ENCODE measurements at places on chromosomes 7 and 10. TPM values are rescaled to one million over a fixed set of nuclear protein-coding genes. Genes with fewer than 3 reads are reported as not detected.

ATP6V0E2 gene
- 24.8 TPM for total RNA-seq

NFE2L3 gene
- total RNA-seq = 11.2 TPM

GIMAP5 gene
- 183 TPM for total RNA-seq

POP7 gene
- total RNA-seq = 17.2 TPM

WNT8B gene
- total RNA-seq = not detected

PRKG1 gene
- 8.6 TPM for total RNA-seq

VWC2 gene
- 0.11 TPM for total RNA-seq

APBB1IP gene
- total RNA-seq = 98.0 TPM

DNA sequence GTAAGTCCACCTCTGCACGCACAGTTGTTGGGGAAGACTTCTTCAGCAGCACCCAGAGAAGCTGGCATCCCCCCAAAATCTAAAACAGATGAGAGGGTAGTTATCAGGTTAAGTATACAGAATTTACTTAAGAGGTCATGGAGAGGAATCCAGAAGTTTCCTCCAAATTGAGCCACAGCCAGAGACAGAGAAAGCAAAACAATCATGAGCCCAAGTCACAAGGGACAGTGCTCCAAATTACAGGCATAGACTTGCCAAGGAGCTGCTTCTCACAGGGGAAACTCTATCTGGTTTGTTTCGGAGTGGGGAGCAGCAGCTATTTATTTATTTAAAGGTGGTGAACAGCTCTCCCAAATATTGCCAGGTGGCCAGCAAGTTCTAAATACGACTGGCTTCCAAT lies 308.4 kb downstream of the SKIDA1 start:
- no peak for DNase-seq

GRCh38 chr7:22016507-22016906 lies 70.8 kb upstream of the CDCA7L start:
- no peak for DNase-seq

- DNase-seq = no peak
These were observed 31.1 kb downstream of the TAX1BP1 start for GRCh38 chr7:27771111-27771510.

- no peak for DNase-seq
These were observed 4.7 kb downstream of the CRCP start for GRCh38 chr7:66119245-66119850.

DNA sequence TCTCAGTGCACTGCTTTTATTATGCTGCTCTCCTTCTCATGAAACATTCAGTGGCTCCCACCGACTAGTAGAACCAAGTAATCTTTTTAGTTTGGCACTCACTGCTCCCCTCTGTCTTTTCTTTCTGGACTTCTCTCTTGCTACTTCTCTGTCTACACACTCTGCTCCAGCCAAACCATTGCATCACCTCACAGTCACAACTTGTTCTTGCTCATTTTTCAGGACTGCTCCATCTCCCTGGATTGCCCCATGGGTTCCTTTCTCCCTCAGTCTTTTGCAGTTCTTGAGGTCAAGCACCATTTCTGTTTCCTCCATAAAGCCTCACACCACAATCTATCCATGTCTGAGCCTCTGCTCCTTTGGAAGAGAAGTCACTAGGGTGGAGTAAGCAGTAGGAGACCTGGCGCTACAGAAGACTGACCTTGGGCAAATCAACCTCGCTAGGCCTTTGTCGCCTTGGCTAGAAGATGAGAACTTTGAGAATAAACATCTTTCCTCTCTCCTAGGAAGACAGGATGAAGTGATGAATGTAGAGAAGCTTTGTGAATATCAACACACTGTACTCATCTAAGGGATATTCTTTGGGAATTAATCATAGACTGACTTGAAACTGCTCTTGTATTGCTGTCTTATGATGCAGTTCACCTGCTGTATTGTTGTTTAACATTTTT lies 186.2 kb downstream of the LRMDA start:
- no peak for DNase-seq

DNA sequence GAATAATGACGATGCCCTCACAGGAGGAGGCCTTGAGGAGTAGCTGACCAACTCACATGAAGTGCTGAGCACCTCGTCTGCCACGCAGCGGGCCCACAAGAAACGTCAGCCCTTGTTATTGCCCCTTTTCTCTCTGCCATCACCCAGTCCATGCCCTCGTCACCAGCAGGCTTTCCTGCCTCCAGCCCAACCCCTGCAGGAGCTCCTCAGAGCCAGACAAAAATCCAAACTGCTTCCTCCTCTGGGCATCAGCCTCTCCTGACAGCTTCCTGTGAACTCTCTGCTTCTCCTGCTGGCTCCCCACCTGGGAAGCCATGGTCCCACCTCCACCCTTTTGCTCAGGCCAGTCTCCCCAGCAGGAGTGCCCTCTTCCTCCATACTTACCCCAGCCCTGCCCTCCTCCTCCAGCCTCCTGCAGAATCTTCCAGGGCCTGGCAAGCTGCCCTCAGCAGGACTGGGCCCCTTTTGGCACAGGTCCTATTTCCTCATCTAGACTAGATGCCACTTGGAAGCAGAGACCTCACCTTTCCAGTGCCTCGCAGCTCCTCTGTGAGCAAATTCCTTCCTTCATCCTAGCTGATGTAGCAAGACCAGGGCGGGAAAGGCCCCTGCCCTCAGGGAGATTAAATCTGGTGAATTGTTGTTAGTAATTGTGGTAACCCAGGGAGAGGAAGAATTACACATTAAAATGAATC lies 115.1 kb downstream of the C10orf105 start:
- DNase-seq = no peak

DNA sequence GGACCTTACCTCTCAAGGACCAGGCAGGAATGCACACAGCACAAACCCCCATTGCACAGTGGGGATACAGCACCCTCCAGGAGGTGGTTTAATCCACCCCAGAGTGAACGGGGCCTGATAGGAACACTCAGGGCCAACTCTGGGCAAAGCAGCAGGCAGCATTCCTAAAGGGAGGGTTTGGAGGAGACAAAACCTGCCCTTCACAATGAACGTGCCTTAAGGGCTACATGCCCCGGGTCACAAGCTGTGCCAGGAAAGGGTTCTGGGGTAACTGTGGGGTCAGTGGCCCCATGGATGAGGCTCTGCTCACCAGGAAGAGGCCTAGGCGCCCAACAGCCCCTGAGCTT lies 1.1 kb downstream of the GPRIN2 start:
- DNase-seq = no peak

GRCh38 chr7:50554431-50555322 lies 10.5 kb downstream of the DDC start:
- no peak for DNase-seq

DNA sequence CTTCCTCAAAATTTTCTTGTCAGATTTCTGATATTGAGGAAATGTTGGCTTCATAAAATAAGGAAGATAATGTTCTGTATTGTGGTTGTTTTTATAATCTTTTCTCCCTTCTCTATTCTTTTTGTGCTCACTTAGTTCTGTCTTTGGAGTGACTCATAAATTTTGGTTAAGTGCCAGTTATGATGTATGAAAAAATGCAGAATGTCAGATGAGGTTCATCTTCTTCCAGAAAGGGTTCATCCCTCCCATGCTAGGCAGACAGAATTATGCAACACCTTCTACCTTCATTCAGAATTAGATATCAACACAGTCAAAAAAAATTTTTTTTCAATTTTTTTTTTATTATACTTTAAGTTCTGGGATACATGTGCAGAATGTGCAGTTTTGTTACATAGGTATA lies 36.6 kb upstream of the CYP2C19 start:
- DNase-seq = no peak

DNA sequence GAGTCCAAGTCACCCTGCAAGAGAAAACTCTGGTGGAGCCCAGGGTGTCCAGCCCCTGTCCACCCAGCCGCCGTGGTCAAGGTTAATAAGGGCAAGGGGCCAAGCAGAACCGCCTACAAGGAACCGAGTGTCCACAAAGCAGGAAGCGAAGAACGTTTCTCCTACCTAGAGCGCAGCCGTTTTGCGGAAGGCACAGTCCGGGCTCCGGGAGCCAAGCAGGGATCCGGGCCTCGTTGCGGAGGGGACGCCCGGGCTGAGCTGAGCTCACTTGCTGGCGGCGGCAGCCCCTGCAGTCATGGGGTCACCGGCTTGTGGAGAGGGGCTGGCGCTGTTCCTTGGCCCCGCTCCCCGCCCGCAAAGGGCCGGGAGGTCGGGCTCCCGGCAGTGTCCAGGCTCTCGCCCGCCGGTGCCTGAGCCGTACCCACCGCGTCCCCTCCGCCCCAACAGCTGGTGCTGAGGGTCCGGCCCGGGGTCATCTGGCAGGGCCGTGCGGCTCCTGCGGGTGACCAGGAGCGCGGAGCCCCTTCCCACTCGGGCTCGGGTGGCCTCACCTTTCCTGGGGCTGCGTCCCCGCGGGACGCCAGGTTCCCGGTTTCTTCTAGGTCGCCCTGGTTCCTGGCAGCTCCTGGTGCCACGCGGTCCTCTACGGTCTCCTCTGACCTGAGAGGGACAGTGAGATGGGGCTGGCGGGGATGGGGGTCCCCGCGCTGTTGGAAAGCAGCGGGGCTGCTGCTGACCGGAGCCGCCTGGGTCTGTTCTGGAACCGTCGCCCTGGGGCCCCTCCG lies 14.0 kb upstream of the ZNF273 start:
- DNase-seq = peak; percentile 88

GRCh38 chr10:127168261-127168660 lies 28.1 kb downstream of the INSYN2A start:
- no peak for DNase-seq

GRCh38 chr10:89894051-89894450 lies 192.7 kb downstream of the KIF20B start:
- DNase-seq = no peak

DNA sequence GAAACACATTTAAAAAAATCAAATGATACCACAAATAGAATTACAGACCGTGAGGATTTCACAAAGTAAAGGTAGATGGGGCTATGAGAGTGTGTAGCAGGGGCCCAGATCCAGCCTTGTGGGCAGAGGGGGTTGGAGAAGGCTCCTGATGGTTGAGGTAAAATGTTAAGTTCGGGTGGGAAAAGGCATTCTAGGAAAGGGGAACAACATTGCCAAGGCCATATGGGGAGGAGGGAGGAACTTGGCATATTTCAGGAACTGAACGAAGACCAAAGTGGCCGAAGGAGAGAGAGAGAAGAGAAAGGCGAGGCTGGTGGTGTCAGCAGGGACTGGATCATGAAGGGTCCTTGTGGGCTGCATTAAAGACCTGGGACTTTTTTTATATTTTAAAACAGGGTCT lies 98.9 kb downstream of the CARD11 start:
- DNase-seq = no peak

- no peak for DNase-seq
These were observed 1472.6 kb upstream of the CELF2 start for GRCh38 chr10:9545073-9545472.

DNA sequence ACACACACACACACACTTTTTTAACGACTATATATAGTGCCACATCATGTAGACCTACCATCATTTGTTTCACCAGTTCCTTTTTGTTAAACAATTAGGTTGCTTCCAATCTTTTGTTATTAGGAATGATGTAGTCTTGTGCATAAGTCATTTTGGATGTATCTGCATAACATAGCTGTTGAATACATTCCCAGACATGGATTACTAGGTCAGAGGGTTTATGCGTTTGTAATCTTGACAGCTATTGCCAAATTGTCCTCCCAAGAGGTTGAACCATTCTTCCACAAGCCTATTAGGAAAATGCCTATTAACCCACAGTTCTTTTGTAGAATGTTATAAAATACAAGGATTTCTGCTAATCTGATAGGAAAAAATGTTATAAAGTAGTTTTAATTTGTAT lies 87.3 kb downstream of the PALS2 start:
- DNase-seq = no peak

GRCh38 chr7:52088008-52088901 lies 771.6 kb upstream of the COBL start:
- no peak for DNase-seq

DNA sequence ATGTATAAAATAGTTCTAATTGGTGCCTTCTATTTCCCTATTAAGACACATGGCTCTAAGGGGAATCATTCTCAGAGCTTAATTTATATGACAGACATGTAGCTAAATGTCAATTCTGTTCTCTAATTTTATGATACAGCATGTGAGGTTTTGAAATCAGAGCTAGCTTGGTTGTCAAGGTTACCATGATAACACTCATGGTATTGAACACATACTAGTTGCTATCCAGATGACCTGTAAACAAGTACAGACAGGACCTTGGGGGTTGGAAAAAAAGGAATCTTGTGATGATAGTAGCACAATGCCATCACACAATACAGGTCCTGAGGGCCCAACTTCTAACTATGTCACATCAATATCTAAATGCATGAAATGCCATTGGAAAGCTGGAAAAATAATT lies 49.2 kb downstream of the RHOBTB1 start:
- DNase-seq = no peak

GRCh38 chr7:35185908-35186731 lies 67.8 kb downstream of the TBX20 start:
- DNase-seq = peak; percentile 65

- DNase-seq = no peak
These were observed 355.9 kb upstream of the FZD8 start for GRCh38 chr10:35998026-35998425.

DNA sequence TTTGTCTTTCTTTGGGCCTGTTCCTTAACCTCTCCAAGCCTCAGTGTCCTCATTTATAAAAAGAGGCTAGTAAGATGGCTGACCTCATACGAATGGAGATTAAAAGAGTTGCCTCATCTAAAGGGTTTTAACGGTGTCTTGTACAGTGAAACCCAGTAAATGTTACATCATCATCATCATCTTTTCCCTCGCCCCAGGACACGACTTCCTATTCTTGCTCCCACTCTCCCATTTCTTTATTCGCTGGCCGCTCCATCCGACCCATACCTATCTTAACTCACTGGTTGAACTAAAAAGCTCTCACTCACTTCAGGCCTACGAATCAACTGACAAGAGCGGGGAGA lies 554 bp downstream of the FRA10AC1 start:
- no peak for DNase-seq

GRCh38 chr10:85915245-85915846 lies 451.2 kb downstream of the GRID1 start:
- no peak for DNase-seq

DNA sequence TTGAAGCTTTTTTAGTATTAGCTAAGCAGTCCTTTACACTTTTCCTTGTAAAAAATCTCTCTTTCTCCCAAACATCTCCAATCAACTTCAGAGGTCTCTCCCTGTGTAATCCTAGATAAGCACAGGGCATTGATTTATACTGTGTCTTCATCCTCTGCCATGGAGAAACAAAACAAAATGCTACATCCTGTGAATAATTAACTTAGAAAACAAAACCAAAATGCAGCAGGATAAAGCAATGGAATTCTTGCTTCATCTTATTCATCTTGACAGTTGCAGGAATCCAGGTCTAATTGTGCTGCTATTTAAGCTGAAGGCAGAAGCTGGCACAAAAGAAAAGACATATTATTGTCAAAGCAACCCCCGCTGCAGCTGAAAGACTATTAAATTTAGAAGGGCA lies 641.5 kb upstream of the SORCS1 start:
- no peak for DNase-seq

Measured in spleen (tissue), 13 donors.